ENCODE measurements at places on chromosomes 7 and 10. TPM values are rescaled to one million over a fixed set of nuclear protein-coding genes. Genes with fewer than 3 reads are reported as not detected.

DNA sequence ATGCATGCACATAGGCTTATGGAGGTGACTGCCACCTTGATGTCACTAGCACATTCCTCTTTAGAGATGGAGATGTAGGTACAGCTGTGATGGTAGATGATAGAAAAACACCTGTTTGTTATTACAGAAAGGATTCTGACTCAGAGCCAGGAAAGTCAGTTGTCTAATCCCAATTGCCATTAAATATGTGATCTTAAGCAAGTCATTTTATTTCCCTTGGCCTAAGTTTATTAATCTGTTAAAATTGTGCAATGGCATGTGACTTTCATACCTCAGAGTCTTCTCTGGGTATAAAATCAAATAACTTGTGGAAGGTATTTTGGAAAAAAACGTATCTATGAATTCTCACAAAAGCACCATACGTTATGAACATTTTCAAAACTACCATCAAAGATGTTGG lies 123.9 kb upstream of the BET1 start:
- DNase-seq, result no peak

GRCh38 chr10:48923748-48924147 lies 15.9 kb downstream of the LRRC18 start:
- no peak for DNase-seq

The CYP2E1 gene
- total RNA-seq, result 0.92 TPM

The PLCE1 gene
- total RNA-seq, result 45.2 TPM
